Omental fat pad (tissue), 4 donors: ENCODE measurements at places on chromosomes 5 and 9. TPM values are rescaled to one million over a fixed set of nuclear protein-coding genes. Genes with fewer than 3 reads are reported as not detected.

Gene SPAG8
- 2.0 TPM for total RNA-seq

Gene FCHSD1
- total RNA-seq = 19.7 TPM

GRCh38 chr9:131416509-131416908 lies 22.6 kb downstream of the PRRC2B start:
- DNase-seq = no peak

Gene GAS1
- 87.2 TPM for total RNA-seq

GRCh38 chr9:4585135-4585534 lies 77.0 kb upstream of the PLPP6 start:
- no peak for DNase-seq

- DNase-seq = no peak
Observed at GRCh38 chr5:149429839-149430721, 51.0 kb upstream of the IL17B start.

GRCh38 chr5:155726267-155726666 lies 600.7 kb upstream of the SGCD start:
- DNase-seq = no peak

GRCh38 chr5:32504989-32505596 lies 60.6 kb upstream of the ZFR start:
- no peak for DNase-seq

DNA sequence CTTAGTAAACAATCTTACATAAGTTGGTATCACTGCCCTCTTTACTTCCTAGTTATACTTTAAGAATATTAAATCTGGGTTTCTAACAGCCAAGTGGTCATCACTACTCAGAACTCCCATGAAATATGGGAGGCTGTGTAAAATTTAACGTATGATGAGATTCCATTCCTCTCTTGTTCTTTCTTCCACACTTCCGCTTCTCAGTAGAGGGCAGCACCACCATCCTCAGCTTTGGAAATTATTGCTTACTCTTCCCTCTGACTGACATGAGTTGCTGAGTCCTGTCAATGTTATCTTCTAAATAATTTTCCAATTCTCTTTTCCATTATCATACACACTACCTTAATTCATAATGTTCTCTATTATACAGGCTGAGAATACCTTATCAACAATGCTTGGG lies 194.0 kb downstream of the RFX3 start:
- DNase-seq = no peak

- DNase-seq = no peak
Observed at GRCh38 chr5:56375011-56375410, 141.9 kb upstream of the ANKRD55 start.

DNA sequence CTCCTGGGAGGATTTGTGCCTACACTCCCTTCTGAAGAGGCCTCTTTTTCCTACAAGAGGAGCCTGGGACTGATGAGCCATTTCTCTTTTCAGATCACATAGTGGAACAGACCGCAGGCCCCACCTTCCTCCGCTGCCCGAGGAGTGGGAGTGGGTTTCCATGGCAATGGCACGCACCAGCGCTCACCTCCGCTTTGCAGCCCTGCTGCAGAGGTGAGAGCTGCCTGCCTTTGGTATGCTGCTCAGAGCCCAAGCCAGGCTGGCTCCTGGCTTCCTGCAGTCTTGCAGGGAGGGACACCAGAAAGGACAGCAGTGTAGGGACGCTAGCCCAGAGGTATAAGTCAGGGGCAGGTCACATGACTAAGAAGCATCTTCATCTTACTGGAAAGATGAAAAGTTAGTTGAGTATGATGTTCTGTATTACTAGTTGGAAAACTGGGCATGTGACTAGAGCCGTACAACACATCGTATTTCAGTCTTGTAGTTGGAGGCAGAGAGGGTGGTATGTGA lies 12.4 kb downstream of the PTTG1 start:
- no peak for DNase-seq

- DNase-seq = no peak
Observed at GRCh38 chr9:1446671-1447070, 396.5 kb downstream of the DMRT2 start.

DNA sequence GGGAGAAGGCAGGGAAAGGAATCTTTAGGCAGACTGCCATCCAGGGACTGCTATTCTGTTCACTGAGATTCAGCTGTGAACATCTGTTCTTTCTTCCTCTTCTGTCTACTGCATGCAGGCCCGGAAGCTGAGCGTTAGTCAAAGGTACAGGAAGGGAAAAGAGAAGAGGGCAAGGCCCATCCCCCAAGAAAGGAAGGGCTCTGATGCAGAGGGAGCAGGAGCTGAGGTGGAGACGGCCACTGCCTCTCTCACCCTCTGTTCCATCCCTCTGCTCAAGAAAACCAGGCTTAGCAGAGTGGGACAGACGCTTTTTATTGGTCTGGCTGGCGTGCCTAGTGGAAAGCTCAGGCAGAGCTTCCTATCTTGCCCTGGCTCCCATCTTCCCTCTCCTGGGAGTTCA lies 57.6 kb downstream of the PFDN1 start:
- no peak for DNase-seq

GRCh38 chr5:151461312-151461711 lies 13.9 kb downstream of the SLC36A1 start:
- no peak for DNase-seq

Gene KIF20A
- not detected for total RNA-seq

GRCh38 chr5:14576206-14576605 lies 5.4 kb upstream of the OTULINL start:
- no peak for DNase-seq

GRCh38 chr5:143318270-143318669 lies 85.2 kb downstream of the NR3C1 start:
- DNase-seq = no peak

DNA sequence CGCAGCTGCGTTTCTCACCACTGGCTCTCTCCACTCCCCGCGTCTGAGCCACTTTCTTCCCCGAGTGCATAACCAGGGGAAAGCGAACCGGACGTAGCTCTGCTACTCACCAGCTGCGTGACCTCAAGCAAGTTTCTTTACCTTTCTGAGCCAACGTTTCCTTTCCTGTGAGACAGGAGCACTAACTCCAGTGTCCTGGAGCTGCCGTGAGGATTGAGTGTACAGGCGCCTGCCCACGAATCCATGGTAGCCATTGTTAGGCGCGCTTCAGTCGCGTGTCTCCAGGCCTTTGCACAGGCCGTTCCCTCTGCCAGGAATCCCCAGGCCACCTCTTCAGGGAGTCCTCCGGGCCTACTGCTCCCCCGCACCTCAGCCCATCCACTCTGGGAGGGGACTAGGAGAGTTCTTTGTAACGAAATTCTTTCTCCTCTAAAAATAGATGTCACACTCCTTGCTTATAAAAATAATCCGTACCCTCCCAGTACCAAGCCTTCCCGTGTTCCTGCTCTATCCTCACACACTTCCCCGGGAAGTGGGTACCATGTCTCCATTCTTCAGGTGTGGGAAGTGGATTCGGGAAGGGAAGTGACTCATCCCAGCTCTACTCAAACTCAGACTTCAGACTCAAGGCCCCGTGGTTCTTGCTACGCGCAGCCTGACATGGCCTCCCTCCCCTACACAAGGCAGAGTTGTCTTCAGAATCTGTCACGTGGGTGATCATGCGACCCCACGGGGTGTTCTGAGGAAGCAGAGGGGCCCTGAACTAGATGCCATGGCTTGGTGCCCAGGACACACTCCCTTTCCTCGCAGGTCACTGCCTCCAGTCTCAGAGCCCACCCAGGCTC lies 16.1 kb upstream of the CRB2 start:
- DNase-seq = no peak

Gene TMEM267
- 9.0 TPM for total RNA-seq

Gene PRKACG
- not detected for total RNA-seq

GRCh38 chr9:88835038-88835466 lies 156.2 kb upstream of the S1PR3 start:
- DNase-seq = no peak

DNA sequence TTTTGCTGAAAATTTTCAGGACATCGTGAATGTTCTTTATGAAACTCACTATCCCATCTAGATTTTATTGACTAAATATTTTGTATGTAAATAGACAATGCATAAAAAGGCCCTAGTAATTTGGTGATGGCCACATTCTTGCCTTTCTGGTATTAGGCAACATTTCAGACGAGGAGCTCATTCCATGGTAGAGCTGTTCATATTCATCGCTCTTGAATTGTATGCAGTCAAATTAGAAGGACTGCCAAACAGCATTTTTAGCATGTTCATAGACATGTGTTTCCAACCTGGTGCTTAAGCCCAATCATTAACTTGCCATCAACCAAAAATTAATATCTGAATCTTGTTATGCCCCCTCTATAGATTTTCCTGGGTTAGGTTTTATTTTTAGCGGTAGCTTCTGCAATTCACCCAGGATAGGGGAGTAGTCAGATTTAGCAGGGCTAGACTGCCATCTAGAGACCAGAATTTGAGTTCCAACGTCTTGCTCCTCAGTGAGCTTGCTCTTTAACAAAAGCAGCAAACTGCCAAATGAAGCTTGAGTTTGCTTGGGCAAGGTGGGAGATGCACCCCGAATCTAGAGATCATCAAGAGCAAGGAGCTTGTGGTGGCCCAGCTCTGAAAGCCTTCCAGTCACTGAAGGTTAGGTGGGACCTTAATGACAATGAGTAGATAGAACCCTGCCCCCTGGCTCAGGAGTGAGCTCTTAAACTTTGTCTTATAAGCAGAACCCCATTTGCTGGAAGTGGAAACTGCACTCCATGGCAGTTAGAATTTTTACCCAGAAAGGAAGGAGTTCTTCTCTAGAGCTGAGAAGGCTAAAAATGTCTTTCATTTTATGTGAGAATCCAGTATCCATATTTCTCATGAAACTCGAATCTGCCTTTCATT lies 456.2 kb downstream of the RASEF start:
- no peak for DNase-seq

GRCh38 chr5:26805076-26805475 lies 233.3 kb downstream of the CDH9 start:
- no peak for DNase-seq

GRCh38 chr5:75412111-75412990 lies 75.3 kb downstream of the HMGCR start:
- DNase-seq = no peak

Gene CCL28
- total RNA-seq = 1.1 TPM

- no peak for DNase-seq
Observed at GRCh38 chr5:176899296-176899891, at the start of gene HK3. Gene HK3 (minus strand): TSS chr5:176899346. CDS start chr5:176896159, 3,187 bp downstream.

GRCh38 chr5:144201588-144201987 lies 30.9 kb downstream of the KCTD16 start:
- no peak for DNase-seq

GRCh38 chr9:69036309-69036708 lies 757 bp downstream of the FXN start:
- no peak for DNase-seq

GRCh38 chr5:73997960-73998359 lies 372.0 kb downstream of the ARHGEF28 start:
- DNase-seq = no peak

DNA sequence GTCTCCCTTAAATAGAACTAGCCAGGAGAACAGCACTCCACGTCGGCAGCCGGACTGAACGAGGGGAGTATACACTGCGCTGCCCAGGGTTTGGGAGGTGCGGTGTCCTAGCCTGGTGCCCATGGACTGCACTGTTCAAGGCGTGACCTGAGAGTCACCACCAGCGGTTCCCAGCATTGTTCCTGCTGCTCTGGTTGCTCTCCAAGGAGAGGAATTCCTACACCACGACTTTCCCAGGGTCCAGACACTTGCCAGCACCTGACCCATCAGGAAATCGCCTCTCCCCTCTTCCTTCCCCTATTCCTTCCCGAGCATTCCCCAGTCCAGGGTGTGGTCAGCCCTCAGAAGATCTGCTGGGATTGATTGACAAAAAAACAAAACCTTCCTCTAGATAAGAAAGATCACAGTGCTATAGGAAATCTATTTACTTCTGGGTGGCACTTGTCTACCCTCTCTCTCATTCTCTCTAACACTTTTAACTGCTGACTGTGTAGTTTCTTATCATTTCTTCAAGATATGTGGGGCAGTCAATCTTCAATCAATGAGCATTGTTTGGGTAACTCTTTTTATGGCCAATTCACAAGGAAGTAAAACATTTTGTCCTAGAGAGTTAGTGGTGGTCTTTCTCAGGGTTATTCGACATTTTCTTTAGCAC lies 297.8 kb upstream of the ACTBL2 start:
- DNase-seq = no peak

- DNase-seq = no peak
Observed at GRCh38 chr5:6684075-6684474, 29.2 kb upstream of the TENT4A start.

GRCh38 chr9:27548055-27548741 lies 18.6 kb upstream of the MOB3B start:
- no peak for DNase-seq

Gene GFPT2
- 553 TPM for total RNA-seq

GRCh38 chr5:135715267-135716055 lies 119.0 kb upstream of the SLC25A48 start:
- no peak for DNase-seq

Gene IL13
- total RNA-seq = not detected

DNA sequence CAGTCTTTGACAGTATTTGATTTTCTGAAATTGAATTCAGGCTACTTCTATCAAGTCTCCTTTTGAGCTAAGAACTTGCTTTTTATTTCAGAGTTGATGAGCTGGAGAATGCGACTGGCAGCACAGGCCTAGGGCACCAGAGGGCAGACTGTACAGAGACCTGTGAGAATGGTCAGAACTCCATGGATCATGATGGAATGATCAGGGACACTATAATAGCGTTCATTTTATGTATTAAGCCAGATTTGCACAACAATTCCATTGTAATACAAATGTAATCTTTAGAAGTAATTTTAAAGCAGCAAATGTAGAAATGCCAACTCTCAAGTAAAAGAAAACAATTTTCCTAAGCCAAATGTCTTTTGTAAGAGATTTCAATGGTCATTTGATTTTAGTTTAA lies 902.4 kb downstream of the NR2F1-AS1 start:
- DNase-seq = no peak

DNA sequence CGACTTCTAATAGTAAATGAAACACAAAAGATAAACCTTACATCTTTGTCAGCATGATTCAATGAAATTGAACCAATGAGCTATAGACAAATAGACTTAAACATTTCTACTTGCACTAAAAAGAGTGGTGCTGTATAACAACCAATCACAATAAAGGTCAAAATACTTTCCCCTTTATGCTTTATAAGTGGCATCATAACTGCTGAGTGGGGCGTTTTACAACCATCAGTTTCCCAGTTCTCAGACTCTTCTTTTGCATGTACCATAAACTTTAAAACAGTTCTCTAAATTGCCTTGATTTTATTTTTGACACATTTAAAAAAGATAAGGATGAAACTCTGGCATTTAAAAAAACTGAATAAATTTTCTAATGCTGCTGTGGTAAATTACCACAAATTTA lies 356.2 kb downstream of the NNT start:
- no peak for DNase-seq

Gene ANKRD34B
- not detected for total RNA-seq

- DNase-seq = no peak
Observed at GRCh38 chr9:72635197-72635596, 113.8 kb downstream of the TMC1 start.

Gene MLANA
- not detected for total RNA-seq

Gene TRIM36
- total RNA-seq = 0.46 TPM

- DNase-seq = no peak
Observed at GRCh38 chr9:137458194-137459151, 661 bp downstream of the NSMF start.

GRCh38 chr5:65803699-65804391 lies 81.8 kb downstream of the NLN start:
- no peak for DNase-seq

Gene NRARP
- total RNA-seq = 12.3 TPM

GRCh38 chr5:76808141-76808691 lies 10.6 kb upstream of the F2RL1 start:
- no peak for DNase-seq
